Brain microvascular endothelial cell (primary cell): ENCODE measurements at places on chromosomes 7 and 10.

GRCh38 chr10:58435297-58435985 lies 50.2 kb downstream of the TFAM start:
- peak; percentile 99 for DNase-seq

GRCh38 chr10:1488970-1489548 lies 248.3 kb downstream of the ADARB2 start:
- DNase-seq, result no peak

GRCh38 chr10:18145652-18146051 lies 5.4 kb downstream of the CACNB2 start:
- DNase-seq, result no peak

DNA sequence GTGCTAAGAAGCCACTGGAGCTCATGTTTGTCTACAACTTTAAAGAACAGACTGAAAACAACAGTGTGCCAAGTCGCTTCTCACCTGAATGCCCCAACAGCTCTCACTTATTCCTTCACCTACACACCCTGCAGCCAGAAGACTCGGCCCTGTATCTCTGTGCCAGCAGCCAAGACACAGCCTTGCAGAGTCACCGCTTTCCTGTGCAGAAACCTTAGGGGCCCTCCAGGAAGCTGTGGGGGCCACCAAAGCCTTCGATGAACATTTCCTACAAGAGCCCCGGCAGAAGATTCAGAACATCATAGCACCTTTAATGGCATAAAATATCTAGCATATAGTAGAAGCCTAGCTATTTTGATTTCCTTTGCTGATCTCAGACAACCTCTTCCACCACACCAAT lies 88.0 kb upstream of the PRSS58 start:
- no peak for DNase-seq

- DNase-seq, result no peak
Observed at GRCh38 chr10:78433076-78433595, 399.5 kb downstream of the RPS24 start.

DNA sequence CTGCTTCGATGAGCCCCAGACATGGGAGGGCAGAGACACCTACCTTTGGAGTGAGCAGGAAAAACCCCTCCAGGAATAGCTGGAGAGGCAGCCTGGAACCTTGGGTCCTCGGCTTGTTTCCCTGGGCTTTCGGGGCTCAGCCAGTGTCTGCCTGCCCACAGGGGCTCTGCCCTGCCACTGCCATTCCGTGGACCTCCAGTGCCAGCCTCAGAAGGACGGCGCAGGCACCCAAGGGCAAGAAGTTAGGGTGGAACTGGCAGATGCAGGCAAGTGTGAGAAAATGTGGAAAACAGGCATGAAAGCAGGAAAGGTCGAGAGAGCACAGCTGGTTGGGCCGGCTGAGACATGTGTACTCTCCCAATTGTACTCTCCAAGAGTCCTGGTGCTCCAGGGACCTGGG lies 281.5 kb downstream of the GRID1 start:
- no peak for DNase-seq

DNA sequence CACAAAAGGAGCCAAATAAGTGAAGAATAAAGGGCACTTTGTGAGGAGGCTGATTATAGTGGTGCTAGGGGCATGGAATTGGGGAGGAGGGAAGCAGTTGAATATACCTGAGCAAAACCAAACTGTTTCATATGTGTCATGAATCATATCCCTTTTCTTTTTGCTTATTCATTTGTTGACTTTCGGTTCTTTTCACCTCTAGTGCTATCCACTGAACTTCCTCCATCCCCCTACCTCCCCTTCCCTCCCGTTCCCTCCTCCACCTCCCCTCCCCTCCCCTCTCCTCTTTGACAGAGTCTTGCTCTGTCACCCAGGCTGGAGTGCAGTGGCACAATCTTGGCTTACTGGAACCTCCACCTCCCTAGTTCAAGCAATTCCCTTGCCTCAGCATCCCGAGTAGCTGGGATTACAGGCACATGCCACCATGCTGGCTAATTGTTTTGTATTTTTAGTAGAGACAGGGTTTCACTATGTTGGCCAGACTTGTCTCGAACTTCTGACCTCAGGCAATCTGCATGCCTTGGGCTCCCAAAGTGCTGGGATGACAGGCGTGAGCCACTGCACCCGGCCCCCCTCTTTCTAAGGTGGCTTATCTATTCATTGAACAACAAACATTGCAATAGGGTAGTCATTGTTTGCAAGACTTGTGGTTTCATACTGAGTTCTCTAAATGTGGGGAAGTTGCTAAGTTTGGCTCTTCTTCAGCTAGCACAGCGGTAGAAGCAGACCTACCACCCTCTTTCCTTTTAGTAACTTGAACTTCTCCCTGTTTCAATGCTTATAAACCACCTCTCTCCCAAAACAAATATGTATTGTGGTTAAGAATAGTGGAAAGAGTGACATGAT lies 150.4 kb upstream of the PRPS1L1 start:
- peak; percentile 65 for DNase-seq

DNA sequence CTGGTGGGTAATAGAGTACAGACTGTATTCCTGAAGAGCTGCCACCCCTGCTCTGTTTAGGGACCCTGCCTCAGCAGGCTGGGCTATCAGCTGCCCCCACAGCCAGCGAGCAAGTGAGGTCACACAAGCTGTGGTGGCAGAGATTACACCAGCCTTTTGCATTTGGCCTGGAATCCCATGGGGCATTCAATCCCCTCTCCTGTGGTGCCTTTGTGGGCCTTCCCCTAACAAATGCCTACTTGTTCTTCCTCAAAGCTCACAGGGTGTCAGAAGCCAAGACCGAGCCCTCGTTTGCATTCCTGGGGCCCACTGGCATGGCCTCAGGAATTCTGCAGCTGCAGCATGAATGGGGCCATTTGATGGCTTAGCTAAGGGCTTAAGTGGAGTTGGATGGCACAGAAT lies 212.7 kb upstream of the PHYHIPL start:
- DNase-seq, result no peak

- peak; percentile 93 for DNase-seq
Observed at GRCh38 chr7:13981070-13981469, 8.4 kb downstream of the ETV1 start.

DNA sequence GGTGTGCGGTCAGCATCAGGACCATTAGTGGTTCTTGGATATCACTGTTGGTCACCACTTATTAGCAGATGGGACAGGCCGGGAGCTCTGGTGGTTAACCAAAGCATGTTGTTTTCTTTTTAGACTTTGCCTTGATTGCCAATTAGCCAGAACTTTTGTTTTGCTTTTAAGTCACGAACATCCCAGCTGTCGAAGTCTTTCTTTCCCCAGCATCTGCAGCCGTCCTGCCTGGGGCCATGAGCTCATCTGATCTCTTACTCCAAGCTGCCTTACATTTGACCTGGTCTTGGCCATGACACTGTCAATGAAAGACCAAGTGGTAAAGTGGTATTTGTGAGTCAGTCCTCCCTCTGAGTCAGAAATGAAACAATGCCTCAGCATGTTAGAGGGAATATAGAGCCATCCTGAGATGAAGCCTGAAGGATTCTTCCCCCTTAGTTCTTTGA lies 53.9 kb upstream of the CREB5 start:
- peak; percentile 91 for DNase-seq

DNA sequence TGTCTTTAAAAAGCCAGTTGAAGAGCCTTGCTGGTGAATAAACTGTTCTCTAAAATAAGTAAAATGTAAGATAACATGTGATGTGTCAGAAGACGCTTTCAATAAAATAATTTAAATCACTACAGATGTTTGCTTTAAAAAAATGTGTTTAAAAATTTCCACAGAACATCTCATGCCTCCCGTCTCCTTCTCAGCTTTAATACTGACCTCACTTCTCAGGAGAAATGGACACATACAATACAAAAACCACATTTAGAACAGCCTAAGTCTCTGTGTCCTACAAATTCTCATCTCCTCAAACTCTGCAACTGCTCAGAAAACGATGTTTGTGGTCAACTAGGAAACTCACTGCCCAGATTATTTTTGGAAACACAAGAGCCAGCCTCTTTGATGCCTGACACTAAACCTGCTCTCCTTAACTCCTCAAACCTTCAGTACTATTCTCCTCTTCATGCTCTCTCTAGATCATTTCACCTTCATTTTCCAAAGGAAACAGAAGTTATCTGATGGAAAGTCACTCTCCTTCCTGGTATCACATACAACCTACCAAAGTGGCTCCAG lies 120.3 kb downstream of the ZNF438 start:
- no peak for DNase-seq

DNA sequence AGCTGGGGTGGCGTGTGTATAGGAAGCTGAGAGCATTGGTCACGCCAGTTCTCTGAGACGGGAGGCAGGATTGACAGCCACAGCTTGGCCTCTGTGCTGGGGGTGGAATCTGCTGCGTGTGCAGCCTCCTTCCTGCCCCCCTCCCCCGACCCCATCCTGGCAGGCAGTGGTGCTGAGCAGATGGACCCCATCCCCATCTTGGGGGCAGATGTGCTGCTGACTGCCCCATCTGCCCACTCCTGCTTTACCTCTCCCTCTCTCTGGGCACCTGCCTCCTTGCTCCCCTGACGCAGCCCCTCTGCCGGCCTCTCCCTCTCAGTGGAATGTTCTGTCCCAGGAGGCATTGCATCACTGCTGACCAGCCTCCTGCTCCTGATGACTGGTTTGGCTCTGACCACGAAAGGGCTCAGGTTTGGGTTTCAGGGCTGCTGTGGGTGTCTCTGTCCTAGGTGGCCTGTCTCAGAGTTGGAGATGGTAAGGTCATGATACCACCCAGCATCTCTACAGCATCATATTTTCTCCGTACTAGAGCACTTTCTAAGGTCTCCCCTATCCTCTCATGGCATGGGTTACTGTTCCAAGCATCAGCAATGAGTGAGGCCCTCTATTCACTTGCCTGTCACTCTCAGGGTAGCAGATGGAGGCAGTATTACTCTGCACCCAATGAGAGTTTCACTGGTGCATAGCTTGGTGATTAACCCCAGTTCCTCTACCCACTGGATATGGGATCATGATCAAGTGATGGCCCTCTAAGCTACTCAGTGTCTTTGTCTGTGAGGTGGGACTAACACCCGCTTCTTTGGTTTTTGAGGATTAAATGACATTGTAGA lies 81.9 kb downstream of the RBM20 start:
- DNase-seq, result peak; percentile 65

DNA sequence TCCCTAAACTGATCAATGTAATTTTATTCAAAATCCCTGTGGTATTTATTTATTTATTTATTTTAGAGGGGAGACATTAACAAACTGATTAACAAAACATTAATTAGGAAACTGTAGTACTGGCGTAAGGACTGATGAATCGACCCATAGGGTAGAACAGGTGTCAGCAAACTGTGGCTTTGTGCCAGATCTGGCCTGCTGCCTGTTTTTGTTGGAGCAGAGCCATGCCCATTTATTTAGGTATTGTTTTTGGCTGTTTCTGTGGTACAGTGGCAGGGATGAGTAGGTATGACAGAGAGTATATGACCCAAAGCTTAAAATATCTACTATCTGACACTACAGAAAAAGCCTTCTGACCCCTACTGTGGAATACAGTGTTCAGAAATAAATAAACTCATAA lies 332.5 kb upstream of the ETV1 start:
- DNase-seq, result no peak

DNA sequence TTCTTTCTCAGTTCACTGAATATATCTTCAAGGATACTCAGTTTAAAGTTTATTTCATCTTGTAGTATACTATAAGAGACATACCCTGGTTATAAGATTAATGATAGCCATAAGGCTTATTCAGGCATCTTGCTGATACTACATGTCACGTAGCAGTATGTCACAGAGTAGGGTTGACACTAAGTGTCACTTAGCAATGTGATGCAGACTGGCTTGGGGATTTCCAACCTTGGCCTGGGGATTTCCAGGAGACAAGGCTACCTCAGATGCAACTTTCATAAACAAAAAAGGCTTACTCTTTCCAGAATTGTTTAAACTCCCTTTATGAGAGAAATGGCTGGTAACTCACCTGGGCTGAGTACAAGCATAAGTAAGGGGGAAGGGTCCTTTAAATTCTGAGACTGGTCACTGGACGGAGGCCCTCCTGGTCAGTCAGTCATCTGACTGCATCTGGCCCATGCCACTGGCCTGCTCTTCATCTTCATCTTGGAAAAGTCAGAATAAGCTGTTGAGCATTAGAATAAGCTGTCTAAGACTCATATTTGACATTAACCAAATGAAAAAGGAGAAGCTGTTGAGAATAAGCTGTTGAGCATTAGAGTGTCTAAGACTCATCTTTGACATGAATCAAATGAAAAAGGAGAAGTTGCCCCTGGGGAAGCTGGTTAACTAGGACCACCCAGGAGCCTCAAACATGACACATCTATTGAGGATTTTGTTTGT lies 9.5 kb downstream of the SLC13A1 start:
- DNase-seq, result no peak

DNA sequence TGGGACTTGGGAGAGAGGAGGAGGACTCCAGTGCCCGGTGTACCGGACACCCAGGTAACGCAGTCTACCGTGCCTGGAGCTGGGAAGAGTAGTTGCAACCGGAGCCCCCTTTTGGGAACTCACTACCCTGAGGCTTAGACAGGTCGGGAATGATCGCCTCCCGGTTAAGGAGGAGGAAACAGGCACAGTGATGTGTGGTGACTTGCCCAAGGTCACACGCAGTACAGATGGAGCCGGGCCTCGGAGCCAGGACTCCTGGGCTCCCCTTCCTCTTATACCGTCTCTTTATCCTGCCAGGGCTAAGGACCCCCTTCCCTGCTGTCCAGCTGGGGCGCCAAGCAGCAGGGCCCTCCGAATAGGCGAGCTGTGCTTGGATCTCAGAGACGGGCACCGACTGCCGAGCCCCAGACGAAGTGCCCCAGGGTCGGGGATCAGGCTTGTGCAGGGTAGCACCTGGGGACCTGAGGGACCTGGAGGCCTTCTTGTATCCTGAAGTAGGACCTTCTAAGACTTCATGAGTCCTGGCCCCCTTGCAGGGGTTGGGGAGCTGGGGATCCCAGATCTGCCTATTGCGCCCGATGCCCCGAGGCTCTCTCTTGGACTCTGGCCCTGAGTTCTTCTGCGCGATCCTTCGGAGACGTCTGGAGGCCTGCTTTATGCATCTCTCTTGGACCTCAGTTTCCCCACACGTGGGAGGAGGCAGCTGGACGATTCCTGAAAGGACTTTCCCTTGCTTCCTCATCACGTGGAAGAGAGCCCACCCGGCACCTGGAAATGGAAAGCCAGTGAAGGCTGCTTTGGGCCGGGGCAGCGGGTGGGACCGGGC lies 767 bp upstream of the CYP26A1 start:
- DNase-seq, result no peak

GRCh38 chr7:73864981-73865711 lies 4.2 kb downstream of the TMEM270 start:
- no peak for DNase-seq

GRCh38 chr7:155724327-155725005 lies 80.0 kb downstream of the RBM33 start:
- DNase-seq, result no peak
